ENCODE measurements at places on chromosomes 6 and 20.
A peak's percentile ranks its signal among the peaks of the same experiment; 100 is the strongest.

DNA sequence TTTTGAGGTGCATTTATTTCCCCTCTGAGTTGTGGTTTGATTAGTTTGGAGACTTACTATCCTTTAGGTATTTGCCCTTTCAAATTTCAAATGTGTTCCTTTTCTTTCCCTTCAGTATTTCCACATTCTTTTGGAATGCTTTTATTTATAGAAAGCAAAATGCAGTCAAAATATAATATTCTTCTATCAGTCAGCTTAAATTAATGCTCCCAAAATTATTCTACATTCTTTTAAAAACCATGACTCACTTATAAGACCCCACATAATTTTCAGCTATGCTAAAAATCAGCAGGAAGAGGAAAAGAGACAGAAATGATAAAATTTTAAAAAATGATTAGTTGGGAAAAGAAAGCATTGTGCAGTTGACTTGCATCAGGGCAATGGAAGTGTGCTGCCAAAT is 180.0 kb upstream of the SMLR1 start:
- DNase-seq: no peak

DNA sequence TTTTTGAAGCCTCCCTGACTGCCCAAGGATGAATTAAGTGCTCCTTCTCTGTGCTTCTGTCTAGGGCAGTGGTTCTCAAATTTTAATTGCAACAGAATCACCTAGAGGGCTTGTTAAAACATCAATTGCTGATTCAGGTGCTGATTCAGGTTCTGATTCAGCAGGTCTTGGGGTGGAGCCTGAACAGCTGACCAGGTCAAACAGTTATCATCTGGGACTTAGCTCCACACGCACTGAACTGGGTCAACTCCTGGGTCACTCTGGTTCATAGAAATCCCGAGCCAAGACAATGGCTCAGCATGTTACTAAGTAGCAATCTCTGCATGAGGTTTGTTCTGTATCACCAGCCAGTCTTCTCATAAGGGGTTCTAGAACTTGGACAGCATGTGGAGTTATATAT is 192.3 kb downstream of the GJA1 start:
- DNase-seq: no peak

- no peak for DNase-seq
Measured at GRCh38 chr6:7703148-7703680, 22.7 kb upstream of the BMP6 start.

GRCh38 chr20:64114356-64114971 is 7.1 kb upstream of the NPBWR2 start:
- peak; percentile 7 for DNase-seq
